ENCODE measurements at places on chromosomes 2 and 18. TPM values are rescaled to one million over a fixed set of nuclear protein-coding genes. Genes with fewer than 3 reads are reported as not detected.

Gene HTR2B
- 2.6 TPM for total RNA-seq

Gene COLEC11
- 0.37 TPM for total RNA-seq

Gene ELOA2
- total RNA-seq = not detected

Gene PLB1
- 0.39 TPM for total RNA-seq

Gene HSBP1L1
- total RNA-seq = 3.3 TPM

Gene ST6GAL2
- under 0.01 TPM for total RNA-seq

Gene C2orf15
- total RNA-seq = not detected

Gene SERPINB4
- total RNA-seq = under 0.01 TPM

Gene HOXD12
- not detected for total RNA-seq

Gene UGT1A7
- total RNA-seq = not detected

Gene FAM110C
- not detected for total RNA-seq

Gene VIL1
- under 0.01 TPM for total RNA-seq

Gene RGPD3
- total RNA-seq = under 0.01 TPM

Gene CHRNA1
- total RNA-seq = under 0.01 TPM

Gene CPO
- total RNA-seq = under 0.01 TPM

Gene ZNF804A
- under 0.01 TPM for total RNA-seq

Gene SLC16A14
- total RNA-seq = under 0.01 TPM

Gene DPY30
- 37.3 TPM for total RNA-seq

Gene MYL1
- not detected for total RNA-seq

Gene IL18RAP
- total RNA-seq = not detected

Gene WDR7
- 28.0 TPM for total RNA-seq

Gene PLGLB2
- 2.0 TPM for total RNA-seq

Gene NRP2
- 2.5 TPM for total RNA-seq

Gene NOSTRIN
- 0.20 TPM for total RNA-seq

Gene CMPK2
- total RNA-seq = 1.4 TPM

Gene PRKAG3
- total RNA-seq = not detected

Gene GLI2
- total RNA-seq = 2.6 TPM

Gene REG1B
- not detected for total RNA-seq

Gene ITPRIPL1
- 1.8 TPM for total RNA-seq

Gene ACTG2
- not detected for total RNA-seq

Gene DIPK1C
- total RNA-seq = not detected

Gene UGT1A4
- total RNA-seq = not detected

Gene ZNF396
- 0.37 TPM for total RNA-seq

Gene TNFRSF11A
- under 0.01 TPM for total RNA-seq

Gene THUMPD2
- 11.7 TPM for total RNA-seq

Gene SPHKAP
- total RNA-seq = not detected

Gene FBXO15
- total RNA-seq = 0.37 TPM

Gene ANKRD30BL
- total RNA-seq = not detected

Gene ABCB11
- total RNA-seq = not detected

Gene PMAIP1
- 11.7 TPM for total RNA-seq

Gene CCDC138
- 4.8 TPM for total RNA-seq

Gene HS6ST1
- 36.4 TPM for total RNA-seq

Gene HOXD4
- total RNA-seq = 2.0 TPM

Gene GAD1
- not detected for total RNA-seq

Gene SERPINB2
- total RNA-seq = 3.5 TPM

Gene PLCD4
- total RNA-seq = 2.2 TPM

Gene MBP
- total RNA-seq = 26.5 TPM

Gene CAVIN2
- 20.6 TPM for total RNA-seq

Gene ADCY3
- 48.9 TPM for total RNA-seq

Gene CD28
- not detected for total RNA-seq

Gene LYPD6B
- not detected for total RNA-seq

Gene GRHL1
- 1.1 TPM for total RNA-seq

Gene GRB14
- total RNA-seq = 0.37 TPM

Gene GAL3ST2
- not detected for total RNA-seq
